PC-3 (cell line): ENCODE measurements at places on chromosomes 4 and X. TPM values are rescaled to one million over a fixed set of nuclear protein-coding genes. Genes with fewer than 3 reads are reported as not detected.

Gene CAPN6
- total RNA-seq = not detected in 2 replicates

Gene GALNTL6
- not detected in 2 replicates for total RNA-seq

Gene GPC4
- 4.0 and 6.4 TPM in 2 replicates for total RNA-seq

Gene GAGE12F
- not detected in 2 replicates for total RNA-seq

Gene NSG1
- total RNA-seq = not detected in 2 replicates

Gene AMTN
- 0.40 TPM in 1 of 2 replicates, not detected in the other for total RNA-seq

Gene STPG2
- total RNA-seq = 0.40 TPM in 1 of 2 replicates, not detected in the other

Gene ARHGAP36
- not detected in 2 replicates for total RNA-seq

Gene BRS3
- not detected in 2 replicates for total RNA-seq
